Activated CD8-positive, alpha-beta memory T cell treated with anti-CD3 and anti-CD28 coated beads, Interleukin-2, amount 50 U/mL, for 48 hours (primary cell): ENCODE measurements at places on chromosomes 5 and 9.

GRCh38 chr5:88952996-88953643, 70.1 kb upstream of the MEF2C start:
- no peak for DNase-seq

DNA sequence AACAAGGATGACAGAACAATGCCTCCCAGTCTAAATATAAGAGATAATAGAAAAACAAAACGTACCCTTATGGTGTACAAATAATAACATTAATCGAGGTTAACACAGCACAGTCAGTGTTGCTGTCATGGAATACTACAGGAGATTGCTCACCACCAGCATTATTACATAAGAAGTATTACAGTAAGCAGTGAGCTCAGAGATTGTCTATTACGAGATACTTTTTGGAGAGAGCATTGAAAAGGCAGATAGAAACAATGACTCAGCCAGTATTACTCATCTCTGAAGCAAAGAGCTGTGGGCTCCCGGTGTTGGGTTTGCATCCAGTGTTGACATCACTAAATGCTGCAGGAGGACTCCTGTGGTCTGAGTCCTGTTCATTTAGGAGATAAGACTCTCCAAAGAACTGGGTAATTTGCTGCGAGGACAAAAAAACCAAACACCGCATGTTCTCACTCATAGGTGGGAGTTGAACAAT, 191.9 kb upstream of the SEMA6A start:
- no peak for DNase-seq

GRCh38 chr9:133787754-133788025, 49.5 kb upstream of the SARDH start:
- DNase-seq = no peak

- no peak for DNase-seq
These were observed 9.4 kb downstream of the SLC27A4 start for GRCh38 chr9:128349772-128350171.

DNA sequence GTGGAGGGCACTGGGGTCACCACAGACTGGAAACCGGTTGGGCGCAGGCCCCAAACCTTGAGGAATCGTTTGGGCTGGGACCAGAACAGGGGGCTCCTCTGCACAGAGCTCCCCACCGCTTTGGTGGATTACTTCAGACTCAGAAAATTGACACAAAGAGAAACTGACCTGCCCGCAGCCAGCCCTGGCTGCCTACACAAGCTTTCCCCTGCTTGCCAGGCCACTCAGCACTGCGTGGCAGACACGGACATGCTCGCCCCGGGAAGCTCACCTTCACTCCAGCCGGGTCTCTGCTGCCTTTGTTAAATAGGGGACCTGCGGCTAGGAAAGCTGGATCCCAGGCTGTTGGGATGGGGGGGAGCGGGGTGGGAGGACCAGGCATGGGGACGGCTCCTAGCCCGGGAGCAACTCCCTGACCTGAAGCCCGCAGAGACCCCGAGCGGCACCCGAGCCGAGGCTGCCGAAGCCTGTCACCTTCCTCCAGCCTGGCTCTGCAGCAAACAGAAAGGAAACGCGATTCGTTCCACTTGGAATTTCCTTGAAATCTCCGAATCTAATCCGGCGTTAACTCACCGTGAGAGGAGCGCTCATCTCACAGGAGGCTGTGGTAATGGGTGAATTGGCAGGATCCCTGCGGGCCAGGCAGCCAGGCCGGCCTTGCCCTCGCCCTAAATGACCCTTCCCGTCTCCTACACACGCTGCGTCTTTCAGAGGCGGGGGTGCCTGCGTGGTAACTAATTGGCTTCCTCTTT, 8.8 kb downstream of the PAX5 start:
- no peak for DNase-seq

GRCh38 chr9:4886698-4887097, 94.0 kb downstream of the RCL1 start:
- DNase-seq = no peak

DNA sequence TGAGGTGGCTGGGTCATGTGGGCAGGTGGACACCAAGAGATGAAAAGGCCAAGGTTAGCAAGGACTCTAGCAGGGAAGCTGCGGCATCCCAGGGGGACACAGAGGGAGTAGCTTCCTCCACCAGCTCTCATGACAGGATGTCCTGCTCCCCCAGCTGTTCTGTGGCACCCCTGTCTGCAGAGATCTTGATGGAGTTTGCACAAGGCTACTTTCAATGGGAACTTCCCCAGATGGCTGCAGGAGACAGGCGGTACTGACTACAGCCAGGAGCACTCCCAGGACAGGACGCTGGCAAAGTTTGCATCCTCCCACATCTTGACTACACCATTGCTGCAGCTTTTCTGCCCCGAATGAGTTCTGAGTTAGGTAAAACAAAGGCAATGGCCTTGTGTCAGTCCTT, 312.8 kb downstream of the TLE4 start:
- DNase-seq = no peak

GRCh38 chr9:111052791-111053190, 14.5 kb upstream of the LPAR1 start:
- no peak for DNase-seq

DNA sequence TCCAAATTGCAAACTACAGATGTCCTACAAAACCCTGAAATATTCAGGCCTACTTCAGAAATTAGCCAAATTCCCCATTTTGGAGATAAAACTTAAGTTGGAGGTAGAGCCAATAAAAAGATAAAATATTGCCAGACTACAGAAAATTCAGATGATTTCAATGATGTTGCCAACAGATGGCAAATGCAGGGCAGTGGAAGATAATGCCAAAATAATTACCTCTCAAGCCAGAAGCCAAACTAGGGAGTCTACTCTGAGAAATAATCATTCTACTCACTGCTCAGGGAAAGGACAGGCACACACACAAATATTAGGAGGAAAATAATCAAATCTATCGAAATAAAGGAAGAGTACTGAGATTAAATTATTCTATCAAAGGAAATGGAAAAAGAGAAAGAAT, 347.5 kb upstream of the CCNG1 start:
- no peak for DNase-seq

- DNase-seq = no peak
These were observed 14.3 kb downstream of the IL5 start for GRCh38 chr5:132528866-132529634.

- no peak for DNase-seq
These were observed 215.1 kb downstream of the CD180 start for GRCh38 chr5:66981266-66982055.

GRCh38 chr9:136617746-136618579, 44.8 kb upstream of the EGFL7 start:
- DNase-seq = no peak

GRCh38 chr5:7876867-7877266, 7.9 kb downstream of the MTRR start:
- DNase-seq = no peak

- peak; percentile 55 for DNase-seq
These were observed 27.0 kb downstream of the GRIN3A start for GRCh38 chr9:101711330-101711941.

DNA sequence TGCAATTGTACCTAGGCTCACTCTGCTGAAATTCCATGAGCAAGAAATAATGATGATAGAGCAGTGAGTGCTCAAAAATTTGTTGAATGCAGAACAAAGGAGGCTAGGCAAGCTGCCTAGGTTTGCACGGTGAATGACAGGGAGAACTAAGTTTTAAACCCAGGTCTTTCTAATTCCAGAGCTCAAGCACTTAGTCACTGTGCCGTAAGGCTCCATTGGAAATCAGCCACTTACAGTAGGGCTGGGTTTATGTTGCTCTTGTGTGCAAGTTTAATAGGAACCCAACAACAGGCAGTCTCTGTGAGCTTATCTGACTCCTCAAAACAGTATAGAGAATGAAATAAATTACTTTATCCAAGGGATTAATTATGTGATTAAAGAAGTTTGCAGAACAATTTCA, 147.0 kb downstream of the CSNK1G3 start:
- no peak for DNase-seq

GRCh38 chr9:13263511-13263910, 16.0 kb downstream of the MPDZ start:
- DNase-seq = no peak

DNA sequence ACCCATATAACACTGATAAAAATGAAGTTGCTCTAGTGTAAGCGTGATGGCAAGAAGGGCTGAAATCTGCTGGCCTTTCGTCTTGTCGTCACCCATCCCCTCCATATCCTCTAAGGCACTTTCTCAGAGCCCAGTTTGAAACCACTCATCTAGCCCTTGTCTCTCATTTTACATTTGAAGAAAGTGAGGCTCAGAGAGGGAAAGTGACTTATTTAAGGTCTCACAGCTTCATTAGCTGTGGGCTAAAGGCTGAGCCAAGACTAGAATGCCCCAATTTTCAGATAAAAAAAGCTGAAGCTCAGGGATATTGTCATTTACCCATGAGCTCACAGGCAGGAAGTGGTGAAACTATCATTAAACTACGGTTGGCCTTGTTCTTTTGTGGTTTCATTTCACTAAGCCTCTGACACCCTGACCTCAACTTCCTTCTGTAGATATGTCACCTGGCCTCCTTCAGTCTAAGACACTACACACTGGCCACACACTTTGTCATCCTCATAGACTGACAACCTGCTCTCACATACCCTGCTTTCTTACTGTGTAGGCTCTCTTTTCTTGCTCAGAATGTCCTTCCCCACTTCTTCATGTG, 176.7 kb upstream of the DMAC1 start:
- DNase-seq = no peak

- DNase-seq = no peak
These were observed 414.6 kb downstream of the BNC2 start for GRCh38 chr9:16455842-16456241.

DNA sequence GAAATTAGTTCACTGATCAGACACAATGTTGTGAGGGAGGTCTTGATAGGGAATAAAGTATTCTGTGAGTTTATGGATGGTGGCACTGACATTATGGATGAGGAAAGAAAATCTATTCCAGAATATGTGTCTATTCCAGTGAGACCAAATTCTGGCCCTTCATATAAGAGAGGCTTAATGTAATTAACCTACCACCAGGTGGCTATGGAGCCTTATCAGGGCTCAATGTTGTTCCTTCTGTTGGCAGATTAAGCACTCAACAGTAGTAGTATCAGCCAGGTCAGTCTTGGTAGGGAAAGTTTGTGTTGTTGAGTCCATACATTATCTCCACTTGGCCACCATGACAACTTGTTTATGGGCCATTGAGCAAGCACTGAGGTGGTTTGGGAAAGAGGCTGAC, 41.7 kb upstream of the BARX1 start:
- no peak for DNase-seq

- no peak for DNase-seq
These were observed 3.2 kb upstream of the TMEM171 start for GRCh38 chr5:73117088-73117740.

GRCh38 chr9:14061936-14062585, 251.9 kb downstream of the NFIB start:
- no peak for DNase-seq

DNA sequence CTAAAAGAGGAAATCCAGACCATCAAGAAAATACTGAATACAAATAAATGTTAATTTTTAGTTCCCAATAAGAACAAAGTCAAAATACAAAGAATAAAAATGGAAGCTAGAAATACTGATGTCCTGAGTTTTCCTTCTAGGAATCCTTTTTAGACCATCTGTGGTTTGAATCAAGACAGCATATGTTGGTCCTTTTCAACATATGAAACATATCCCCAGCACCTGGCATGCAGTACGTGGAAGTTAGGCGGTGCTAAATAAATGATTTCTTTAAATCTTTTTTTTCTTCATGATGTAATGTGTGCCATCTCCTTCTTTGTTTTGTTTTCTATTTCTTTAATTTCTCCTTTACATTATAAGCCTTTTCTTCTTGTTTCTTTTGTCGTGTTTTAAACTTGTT, 34.0 kb downstream of the KIAA1958 start:
- no peak for DNase-seq

- DNase-seq = peak; percentile 92
These were observed at the start of gene RABL6 for GRCh38 chr9:136807281-136808074. Gene RABL6, plus strand, starts transcription at chr9:136807948. Its CDS starts 249 bp downstream, at chr9:136808197.

DNA sequence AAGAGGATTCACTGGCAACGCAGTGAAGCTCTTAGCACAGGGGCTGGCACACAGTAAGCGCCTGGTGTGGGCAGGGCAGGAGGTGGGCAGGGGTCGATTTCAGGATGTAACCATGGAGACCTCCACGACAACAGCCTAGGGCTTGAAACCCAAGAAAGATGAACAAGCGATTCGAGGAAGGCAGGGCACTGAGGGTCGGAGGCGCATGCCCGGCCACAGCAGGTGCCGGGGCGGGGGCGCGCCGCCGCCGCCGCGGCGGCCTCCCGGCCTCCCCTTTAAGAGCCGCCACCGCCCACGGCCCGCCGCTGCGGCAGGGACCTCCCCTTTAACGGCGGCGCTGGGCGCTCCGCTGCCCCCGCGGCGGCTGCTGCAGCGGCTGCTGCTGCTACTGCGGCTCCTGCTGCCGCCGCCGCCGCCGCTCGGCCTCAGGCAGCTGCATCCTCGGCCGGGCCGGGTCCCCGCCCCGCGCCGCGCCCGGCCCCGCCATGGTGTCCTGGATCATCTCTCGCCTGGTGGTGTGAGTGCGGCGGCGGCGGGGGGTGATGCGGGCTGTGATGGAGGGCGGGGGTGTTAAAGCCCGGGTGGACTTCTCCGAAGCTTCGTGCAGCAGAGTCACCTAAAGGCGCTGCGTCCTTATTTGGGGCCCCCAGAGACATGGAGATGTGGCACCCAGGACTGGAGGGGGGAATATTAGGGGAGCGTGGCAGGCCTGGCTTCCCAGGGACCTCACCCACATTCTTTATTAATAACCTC, at the start of gene REEP2:
Gene REEP2, plus strand, starts transcription at position 334 of the 753 bp plus-strand sequence. Its CDS starts 152 bp downstream, at position 486.
- peak; percentile 88 for DNase-seq

- DNase-seq = no peak
These were observed 68.2 kb upstream of the RAD23B start for GRCh38 chr9:107214915-107215314.
